ENCODE measurements at places on chromosomes 7 and 10.

GRCh38 chr7:100894860-100895700 lies 608 bp downstream of the ACHE start:
- no peak for DNase-seq

DNA sequence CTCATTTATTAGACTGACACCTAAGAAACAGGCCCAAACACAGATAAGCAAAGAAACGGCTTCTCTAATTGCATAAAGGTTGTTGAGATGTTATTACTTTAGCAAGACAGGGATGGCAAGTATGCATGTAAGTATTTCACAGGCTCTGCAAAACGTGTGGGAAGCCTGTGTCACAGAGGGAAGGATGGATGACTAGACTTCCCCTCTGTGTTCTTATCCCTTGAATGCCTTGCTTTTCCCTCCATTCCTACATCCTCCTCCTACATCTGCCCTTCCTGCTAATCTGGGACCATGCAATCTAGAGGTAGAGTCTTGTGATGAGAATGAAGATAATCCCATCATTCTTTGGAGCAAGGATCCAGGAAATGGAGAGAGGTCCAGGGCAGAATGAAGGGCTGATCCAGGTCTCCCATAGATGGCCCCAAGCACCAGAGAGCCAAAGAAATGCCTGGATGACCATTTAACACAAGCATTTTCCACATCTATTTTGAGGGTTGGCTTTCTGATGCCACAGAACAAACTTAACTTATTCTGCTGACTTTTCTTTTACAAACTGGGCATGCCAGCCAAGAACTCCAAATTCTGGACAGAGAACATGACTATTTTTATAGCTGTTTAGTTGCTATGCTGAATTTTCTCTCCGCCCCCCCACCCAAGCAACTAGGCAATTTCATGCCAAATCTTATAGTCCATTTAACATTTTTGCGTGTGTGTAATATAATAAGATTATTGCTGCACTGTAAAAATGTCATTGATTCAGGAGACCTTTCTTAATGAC lies 48.1 kb downstream of the NRP1 start:
- peak; percentile 39 for DNase-seq

- no peak for DNase-seq
These were observed 85.2 kb downstream of the ADARB2 start for GRCh38 chr10:1652151-1652550.

- DNase-seq: peak; percentile 66
These were observed 97.0 kb downstream of the LHPP start for GRCh38 chr10:124558339-124559321.

DNA sequence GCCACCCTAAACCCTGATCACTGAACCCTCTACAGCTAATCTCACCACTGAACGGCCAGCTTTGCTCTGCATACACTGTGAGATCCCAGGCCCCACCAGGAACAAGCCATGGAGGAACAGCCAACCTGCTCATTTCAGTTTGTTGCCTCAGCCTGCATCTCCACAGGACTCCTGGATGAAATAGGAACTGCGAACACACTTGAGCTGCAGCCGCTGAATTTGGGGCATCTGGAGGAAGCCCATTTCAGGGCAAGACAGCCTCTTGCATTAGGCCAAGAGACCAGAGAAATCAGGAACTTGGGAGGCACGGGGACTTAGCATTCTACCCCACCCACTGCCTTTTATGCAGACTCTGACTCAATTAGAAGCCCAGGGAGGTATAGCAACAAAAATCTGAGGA lies 14.5 kb upstream of the EGR2 start:
- DNase-seq: no peak

DNA sequence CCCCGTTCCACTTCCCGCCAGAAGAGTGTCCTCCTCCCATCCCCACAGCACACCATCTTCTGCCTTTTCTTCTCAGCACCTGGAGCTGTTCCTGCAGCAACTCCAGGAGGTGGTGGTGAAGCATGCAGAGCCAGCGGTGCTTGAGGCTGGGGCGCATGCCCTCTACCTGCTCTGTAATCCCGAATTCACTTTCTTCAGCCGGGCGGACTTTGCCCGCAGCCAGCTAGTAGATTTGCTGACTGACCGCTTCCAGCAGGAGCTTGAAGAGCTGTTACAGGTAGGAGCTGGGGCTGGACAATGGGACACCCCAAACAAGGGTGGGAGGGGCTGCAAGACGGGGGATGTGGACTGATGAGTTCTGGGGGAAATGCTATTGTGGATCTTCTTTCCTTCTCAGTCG lies 19.1 kb upstream of the PVRIG start:
- DNase-seq: no peak

GRCh38 chr7:117859246-117859812 lies 13.9 kb downstream of the CTTNBP2 start:
- no peak for DNase-seq

DNA sequence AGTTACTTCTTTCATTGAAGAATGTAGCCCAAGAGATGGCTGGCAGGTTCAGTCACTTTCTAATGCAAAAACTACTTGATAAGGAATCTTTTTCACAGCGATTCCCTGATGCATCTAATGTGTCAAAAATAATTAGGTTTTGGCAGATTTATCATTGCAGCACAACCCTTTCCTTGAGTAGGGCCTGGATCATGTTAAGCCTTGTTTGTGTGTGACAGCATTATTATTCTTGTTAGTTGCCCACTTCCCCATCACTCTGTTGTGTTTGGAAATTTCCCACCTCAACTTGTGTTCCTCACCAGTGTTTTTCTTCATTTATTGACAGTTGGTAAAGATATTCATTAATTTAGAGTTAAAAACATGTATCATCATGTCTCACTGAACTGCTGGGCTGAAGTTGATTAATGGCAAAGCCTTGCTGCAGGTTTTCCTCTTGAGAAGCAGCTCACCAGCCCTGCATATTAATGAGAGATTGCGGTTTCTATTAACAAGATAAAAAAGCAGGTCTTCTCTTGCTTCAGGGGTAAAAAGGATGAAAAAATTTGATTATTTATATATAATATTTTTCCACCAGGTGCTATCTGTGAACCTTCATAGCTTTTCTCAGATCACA lies 233.3 kb upstream of the MDFIC start:
- DNase-seq: no peak

GRCh38 chr10:78963074-78964034 lies 105.4 kb upstream of the ZMIZ1 start:
- no peak for DNase-seq

DNA sequence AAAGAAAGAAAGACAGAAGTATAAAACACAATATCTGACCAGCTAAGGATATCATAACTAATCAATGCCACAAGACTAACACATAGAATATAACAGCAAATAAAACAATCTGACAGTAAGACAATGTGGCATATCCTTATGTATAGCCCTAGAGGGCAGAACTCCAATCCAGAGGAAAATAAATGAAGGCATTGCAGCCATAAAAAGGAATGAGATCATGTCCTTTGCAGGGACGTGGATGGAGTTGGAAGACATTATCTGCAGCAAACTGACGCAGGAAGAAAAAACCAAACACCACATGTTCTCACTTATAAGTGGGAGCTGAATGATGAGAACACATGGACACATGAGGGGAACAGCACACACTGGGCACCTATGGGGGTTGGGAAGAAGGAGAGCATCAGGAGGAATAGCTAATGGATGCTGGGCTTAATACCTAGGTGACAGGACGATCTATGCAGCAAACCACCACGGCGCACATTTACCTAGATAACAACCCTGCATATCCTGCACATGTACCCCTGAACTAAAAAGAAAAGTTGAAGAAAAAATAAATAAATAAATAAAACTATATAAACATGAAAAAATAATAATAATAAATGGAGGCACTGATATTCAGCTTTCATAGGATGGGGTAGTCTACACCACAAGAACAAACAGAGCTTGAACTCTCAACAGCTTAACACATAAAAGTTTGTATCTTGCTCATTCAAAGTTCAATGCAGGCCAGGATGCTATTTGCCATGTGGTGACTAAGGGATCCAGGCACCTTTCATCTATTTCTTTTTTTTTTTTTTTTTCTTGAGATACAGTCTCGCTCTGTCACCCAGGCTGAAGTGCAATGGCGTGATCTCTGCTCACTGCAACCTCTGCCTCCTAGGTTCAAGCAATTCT lies 66.1 kb upstream of the KAT6B start:
- no peak for DNase-seq

DNA sequence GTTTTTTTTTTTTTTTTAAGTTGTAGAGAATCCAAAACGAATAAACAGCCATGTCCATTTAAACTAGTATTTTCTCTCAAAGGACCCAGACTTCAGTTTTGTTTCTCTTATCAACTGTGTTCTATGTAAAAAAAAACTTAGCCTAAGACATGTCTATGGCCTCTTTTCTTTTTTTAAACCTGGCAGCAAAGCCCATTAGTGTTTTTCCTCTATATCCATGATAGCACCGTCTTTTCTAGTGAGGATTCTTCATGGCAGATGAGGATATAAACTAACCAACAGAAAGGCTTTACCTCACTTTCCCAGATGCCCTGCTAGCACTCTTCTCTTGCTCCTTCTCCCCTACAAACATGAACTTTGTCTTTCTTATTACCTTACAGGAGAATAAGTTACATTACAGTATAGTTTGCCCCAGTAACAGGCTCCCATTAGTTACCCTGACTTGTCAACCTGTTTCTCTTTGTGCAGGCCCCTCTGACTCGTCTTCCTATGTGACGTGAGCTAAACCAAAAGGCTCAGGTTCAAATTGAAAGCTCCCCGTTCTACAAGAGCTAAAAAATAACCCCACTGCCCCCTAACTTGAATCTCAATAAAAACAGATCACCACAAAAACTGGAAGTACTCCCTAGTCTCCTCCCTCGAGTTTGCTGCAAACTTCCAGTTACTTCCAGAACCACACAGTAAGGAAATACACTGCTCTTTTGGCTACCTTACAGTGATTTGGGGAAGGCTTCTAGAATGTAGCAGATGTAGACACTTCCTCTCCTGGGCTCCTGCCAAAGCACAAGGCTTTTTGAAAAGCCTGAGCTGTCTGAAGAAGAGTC lies 20.1 kb downstream of the P4HA1 start:
- no peak for DNase-seq

DNA sequence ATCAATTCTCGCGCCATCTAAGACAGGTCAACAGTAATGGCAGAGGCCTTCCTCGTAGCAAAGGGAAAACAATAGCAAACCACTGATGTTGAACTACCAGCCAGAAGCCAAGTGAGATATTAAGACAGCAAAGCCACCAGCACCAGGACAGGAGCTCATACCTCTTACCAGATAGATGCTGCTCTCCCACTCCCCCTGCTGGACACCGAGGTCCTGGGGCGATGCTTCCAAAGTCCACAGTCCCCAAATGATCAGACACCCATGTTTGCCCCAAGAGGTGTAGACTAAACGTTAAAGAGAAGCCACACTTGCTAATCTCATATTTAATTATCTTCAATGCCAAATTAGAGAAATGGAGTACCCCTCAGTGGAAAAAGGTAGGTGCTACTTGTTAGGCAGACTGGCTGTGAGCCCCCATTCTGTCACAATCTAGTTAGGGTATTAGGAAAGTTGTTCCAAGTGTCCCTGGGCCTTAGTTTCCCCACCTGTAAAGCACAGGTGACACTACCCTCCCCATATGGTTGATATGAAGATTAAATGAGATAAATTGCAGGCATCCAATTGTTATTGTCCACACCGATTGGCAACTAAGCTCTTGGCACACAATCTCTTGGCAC lies 39.9 kb downstream of the TOMM7 start:
- peak; percentile 82 for DNase-seq

GRCh38 chr7:72467237-72467636 lies 55.1 kb upstream of the CALN1 start:
- DNase-seq: no peak

DNA sequence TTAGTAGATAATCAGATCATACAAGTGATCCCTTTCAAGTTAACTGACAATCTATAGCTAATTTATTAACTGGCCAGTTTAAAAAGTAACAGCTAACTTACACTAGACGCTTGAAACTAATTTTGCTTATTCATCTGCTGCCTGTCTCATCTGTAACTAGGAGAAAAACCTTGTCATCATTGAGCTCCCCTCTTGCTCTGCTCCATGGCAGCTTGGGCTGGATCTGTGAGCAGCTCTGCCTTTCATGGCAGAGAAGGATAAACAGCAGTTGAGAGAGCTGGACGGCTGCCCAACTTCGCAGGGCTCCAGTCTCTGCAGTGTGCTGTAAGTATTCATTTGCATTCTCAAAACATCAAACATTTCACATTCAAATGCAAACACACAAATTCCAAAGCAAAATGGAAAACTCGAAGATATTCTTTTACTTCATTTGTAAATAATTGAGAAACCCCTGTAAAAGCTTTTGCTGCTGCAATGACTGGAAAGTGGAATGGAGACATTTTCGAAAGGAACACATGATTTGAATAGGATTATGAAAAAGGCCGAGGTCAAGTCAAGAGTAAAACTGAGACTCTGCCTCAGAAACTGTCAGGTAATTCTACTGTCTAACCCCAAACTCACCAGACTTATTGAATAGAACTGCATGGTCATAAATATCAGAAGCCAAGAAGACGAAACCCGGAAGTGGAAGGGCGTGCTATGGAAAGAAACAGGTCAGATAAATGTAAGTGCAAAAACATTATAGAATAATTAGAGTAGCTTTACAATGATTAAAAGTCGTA lies 17.6 kb downstream of the SLC35B4 start:
- no peak for DNase-seq

GRCh38 chr10:11170993-11171851 lies 153.6 kb downstream of the CELF2 start:
- no peak for DNase-seq

DNA sequence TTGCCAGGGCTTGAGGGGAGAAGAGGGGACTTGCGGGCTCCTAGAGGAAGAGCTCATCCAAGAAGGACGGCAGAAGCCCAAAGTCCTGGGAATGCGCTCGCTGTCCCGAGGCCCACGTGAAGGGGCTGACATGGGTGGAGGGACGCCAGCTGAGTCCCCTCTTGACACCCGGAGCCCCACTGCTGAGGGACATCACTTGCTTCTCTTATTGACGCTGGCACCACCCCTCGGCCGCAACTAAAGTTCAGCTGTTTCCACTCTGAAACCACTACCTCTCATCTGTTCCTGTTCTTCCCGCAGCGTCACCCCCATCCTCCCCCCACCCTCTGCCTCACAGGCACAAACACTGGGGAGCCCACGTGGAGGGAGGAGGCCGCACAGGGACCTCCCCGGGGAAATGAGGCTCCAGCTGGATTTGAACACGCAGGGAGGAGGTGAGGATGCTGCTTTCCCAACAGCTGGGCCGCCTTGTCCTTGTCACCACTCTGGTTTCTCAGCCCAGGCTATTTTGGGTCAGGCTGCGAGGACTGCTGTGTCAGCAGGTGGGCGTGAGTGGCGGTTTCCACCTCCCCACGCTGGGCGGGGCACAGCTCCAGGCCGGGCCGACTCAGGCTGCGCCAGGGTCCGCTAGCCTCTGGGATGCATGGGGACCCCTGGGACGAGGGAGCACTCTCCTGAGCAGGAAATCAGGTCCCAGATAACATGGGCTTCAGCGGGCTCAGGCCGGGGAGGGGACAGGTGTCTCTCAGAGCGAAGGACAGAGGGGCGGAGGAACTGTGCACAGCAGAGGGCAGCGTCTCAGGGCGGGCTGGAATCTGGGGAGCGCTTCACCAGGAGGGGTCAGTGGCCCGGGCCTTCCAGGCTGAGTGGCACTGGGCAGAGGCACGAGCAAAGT lies 156.3 kb downstream of the ZNF248 start:
- no peak for DNase-seq

- no peak for DNase-seq
These were observed 2.4 kb downstream of the CYP2E1 start for GRCh38 chr10:133529576-133529946.

- DNase-seq: no peak
These were observed 649.1 kb upstream of the SORCS1 start for GRCh38 chr10:107813451-107814162.

GRCh38 chr10:110409488-110409887 lies 88.2 kb upstream of the DUSP5 start:
- DNase-seq: no peak

- peak; percentile 3 for DNase-seq
These were observed 90.1 kb downstream of the GRM3 start for GRCh38 chr7:86733783-86734182.

GRCh38 chr10:129029051-129029450 lies 438.0 kb upstream of the MGMT start:
- no peak for DNase-seq
